Stomach (tissue), 19 donors: ENCODE measurements at places on chromosomes 3 and 15. TPM values are rescaled to one million over a fixed set of nuclear protein-coding genes. Genes with fewer than 3 reads are reported as not detected.

DNA sequence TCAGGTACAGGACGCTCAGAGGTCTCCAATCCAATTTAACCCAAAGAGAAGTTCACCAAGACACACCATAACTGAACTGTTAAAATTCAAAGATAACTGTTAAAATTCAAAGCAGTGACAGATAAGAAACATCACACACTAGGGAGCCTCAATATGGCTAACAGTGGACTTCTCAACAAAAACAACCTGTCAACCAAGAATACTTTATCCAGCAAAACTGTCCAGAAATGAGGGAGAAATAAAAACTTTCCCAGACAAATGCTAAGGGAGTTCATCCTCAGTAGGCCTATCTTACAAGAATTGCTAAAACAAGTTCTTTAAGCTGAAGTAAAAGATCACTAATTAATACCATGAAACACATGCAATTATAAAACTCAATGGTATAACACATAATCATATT, 36.3 kb upstream of the MYLK start:
- DNase-seq: no peak
- H3K27ac ChIP-seq: no peak overlapping the region
- no peak overlapping the region for H3K4me3 ChIP-seq

GRCh38 chr3:113439606-113440005, 1.7 kb downstream of the CFAP44 start:
- no peak overlapping the region for H3K27ac ChIP-seq
- no peak overlapping the region for H3K4me3 ChIP-seq
- peak; percentile 11 for DNase-seq
- no peaks in the 10 kb centered on the region for H3K4me1 ChIP-seq

DNA sequence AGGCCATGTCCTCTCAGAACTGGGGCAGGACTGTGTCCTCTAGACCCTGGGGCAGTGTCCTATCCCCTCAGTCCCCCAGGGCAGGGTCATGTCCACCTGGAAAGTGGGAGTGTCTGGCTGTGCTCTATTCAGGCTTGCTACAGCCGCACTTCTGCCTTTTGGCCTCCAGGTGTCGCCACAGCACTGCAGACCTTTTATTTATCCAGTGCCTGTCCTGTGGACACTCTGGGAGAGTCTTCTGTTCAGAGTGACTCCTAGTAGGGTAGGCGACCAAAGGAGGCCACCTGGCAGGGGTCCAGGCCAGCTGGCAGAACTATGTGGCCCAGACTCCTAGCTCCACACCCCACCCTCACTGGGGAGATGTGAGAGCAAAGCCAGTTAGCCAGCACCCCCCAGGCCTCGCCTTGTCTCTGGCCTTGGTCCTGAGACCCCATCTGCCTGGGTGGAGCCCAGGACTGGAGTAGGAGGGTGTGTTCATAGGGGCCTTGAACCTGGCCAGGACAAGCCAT, 3.9 kb downstream of the TMIE start:
- H3K4me1 ChIP-seq: peaks cover 16% of the 10 kb centered on the region
- H3K27me3 ChIP-seq: peaks cover 17% of the 10 kb centered on the region
- no peaks in the 10 kb centered on the region for H3K36me3 ChIP-seq
- no peak overlapping the region for H3K27ac ChIP-seq

Gene TRAIP
- total RNA-seq: 2.3 TPM

DNA sequence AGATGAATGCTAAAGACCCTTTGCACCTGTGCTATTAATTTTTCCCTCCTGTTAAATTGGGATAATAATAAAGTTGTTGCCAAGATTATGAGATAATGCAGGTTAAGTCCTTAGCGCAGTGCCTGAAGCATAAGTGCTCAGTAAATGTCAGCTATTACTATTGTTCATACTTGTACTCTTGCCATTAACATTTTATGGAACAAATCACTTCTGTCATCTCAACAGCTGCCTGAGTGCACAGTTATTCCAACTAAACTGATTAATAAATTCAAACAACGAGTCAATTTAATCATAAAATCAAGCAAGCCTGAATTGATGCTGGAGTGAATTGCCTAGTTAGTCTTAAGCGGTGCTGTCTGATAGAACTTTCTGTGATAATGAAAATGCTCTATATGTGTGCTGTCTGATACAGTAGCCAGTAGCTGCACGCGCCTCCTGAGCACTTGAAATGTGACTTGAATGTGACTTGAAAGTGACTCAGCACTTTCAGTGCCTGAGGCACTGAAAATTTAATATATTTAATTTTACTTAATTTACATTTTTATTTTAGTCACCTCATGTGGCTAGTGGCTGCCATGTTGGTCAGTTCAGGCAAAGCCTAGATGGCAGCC, 198.7 kb upstream of the PFN2 start:
- H3K4me3 ChIP-seq: no peak overlapping the region
- H3K4me1 ChIP-seq: no peaks in the 10 kb centered on the region
- no peaks in the 10 kb centered on the region for H3K27me3 ChIP-seq
- H3K36me3 ChIP-seq: no peaks in the 10 kb centered on the region

- H3K27ac ChIP-seq: no peak overlapping the region
- no peak for DNase-seq
- H3K4me1 ChIP-seq: no peaks in the 10 kb centered on the region
Observed at GRCh38 chr3:115680803-115681345, 57.6 kb downstream of the GAP43 start.

DNA sequence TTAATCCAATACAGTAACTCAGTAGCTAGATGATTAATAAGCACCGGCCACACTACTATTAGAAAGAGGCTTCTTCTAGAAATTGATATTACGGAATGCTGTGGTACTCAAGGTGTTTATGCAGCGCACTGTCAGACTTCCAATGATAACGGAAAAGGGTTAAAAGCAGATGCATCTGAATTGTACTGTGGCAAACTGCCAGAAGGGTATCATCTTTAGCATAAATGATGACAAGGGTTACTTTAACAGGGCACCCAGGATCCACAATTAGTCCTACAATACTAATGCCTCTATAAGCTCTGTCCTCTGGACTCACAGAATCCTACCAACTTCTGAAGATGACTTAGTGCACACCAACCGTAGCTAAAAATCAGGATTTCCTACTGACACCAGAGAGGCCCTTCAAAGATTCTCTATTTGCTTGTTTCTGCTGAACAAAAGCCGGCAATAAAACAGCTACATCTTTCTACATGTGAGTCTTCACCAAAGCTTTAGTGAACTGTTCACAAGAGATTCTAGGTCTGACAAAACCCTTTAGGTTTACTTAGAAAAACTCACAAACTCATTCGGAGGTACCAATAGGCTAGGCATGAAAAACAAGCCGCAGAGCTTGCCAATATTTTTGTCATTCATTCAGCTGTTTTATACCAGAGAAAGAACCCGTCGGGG, 7.1 kb downstream of the SATB1 start:
- no peak overlapping the region for H3K27ac ChIP-seq
- H3K4me3 ChIP-seq: no peak overlapping the region
- no peaks in the 10 kb centered on the region for H3K27me3 ChIP-seq
- H3K36me3 ChIP-seq: peaks cover 56% of the 10 kb centered on the region
- DNase-seq: no peak
